ENCODE measurements at places on chromosomes 3 and 15. TPM values are rescaled to one million over a fixed set of nuclear protein-coding genes. Genes with fewer than 3 reads are reported as not detected.

DNA sequence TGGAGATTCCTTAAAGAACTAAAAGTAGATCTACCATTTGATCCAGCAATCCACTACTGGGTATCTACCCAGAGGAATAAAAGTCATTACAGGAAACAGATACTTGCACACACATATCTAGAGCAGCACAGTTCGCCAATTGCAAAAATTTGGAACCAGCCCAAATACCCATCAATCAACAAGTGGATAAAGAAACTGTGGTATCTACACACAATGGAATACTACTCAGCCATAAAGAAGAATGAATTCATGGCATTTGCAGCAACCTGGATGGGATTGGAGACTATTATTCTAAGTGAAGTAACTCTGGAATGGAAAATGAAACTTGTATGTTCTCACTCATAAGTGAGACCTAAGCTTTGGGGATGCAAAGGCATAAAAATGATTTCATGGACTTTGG, 23.8 kb downstream of the SLC7A14 start:
- DNase-seq: no peak

DNA sequence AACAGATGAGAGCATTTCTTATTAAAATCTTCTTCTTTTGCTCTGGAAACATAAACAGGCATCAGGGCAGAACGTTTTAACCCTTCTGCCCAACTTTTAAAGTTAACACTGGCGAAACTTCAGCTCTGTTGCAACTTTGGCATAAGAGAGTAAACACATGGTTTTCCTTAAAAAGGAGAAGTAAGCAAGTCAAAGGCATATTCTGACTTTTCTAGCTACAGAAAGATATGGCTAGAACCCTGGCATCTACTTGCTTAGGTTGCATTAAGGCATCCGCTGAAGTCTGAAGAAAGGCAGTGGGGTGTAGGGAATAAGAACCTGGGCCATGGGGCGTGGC, 13.3 kb upstream of the IL16 start:
- no peak for DNase-seq

DNA sequence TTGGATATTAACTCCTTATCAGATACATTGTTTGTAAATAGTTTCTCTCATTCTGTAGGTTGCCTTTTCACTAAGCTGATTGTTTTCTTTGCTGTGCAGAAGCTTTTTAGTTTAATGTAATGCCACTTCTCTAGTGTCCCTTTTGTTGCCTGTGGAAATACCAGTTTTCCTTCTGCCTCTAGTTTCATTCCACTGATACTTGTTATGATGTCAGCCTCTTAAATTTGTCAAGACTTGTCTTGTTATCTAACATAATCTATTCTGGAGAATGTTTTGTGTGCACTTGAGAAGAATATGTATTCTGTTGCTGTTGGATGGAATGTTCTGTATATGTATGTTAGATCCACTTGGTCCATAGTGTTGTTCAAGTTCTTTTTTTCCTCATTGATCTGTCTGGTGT, 18.0 kb upstream of the CEP152 start:
- DNase-seq: no peak

Gene FILIP1L
- 279 TPM for total RNA-seq

DNA sequence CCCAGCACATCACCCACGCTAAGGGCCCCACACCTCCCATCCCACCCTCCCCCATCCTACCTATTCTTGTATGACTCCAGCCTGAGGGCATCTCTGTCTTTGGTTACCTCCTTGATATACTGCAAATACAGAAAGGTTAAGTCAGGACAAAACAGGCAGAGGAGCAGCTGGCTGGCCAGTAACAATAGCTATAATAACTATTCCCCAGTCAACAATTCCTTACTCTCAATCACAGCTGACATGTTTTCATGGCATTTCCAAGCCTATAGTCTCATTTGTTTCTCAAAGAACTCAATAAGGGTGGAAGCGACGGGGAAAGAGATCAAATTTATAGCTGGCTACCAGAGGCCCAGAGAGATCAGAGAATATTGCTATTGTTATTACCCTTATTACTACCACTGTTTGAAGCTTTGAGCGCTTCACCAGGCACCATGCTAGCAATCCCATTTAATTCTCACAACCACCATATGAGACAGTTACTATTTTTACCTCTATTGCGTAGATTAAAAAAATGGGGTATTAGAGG, 93.0 kb upstream of the C2CD4B start:
- no peak for DNase-seq

GRCh38 chr15:37028625-37029296, 71.6 kb downstream of the MEIS2 start:
- no peak for DNase-seq

- no peak for DNase-seq
Measured at GRCh38 chr3:23389089-23389488, 186.0 kb downstream of the UBE2E2 start.

Gene NEO1
- 72.3 TPM for total RNA-seq

GRCh38 chr3:25433868-25434267, 5.8 kb downstream of the RARB start:
- no peak for DNase-seq

Gene CIAO2A
- 16.9 TPM for total RNA-seq

DNA sequence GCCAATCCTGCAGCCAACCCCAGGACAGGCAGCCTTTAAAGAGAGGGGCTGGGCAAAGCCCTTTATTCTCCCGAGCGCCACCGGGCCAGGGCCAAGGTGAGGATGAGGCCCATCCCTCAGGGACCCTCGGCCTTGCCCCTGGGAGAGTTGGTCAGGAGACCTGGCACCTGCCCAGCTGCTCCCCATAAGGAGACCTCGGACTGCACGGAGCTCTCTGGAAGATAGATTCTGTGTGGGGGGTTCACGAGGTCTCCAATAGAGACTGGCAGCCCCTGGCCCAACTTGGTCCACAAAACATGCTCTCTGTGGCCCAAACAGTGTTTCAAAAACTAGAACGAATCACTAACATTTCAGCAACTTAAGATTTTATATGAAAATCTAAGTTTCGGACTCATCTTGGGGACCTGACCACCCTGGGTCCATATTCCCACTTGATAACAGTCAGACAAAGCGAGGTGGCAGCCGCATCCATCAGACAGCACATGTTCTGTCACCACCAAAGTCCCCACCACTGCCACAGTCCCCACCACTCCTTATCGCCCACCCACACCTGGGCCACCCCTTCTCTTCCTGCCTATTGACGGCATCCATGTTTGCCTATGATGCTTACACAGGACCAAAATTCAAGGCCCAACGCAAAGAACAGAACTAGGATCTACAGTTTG, 114.4 kb upstream of the RPL32 start:
- DNase-seq: no peak

GRCh38 chr15:74893627-74894026, 3.8 kb downstream of the MPI start:
- DNase-seq: no peak

- DNase-seq: no peak
Measured at GRCh38 chr15:101543926-101544612, 54.6 kb upstream of the PCSK6 start.

Gene MAGI1
- 48.2 TPM for total RNA-seq

DNA sequence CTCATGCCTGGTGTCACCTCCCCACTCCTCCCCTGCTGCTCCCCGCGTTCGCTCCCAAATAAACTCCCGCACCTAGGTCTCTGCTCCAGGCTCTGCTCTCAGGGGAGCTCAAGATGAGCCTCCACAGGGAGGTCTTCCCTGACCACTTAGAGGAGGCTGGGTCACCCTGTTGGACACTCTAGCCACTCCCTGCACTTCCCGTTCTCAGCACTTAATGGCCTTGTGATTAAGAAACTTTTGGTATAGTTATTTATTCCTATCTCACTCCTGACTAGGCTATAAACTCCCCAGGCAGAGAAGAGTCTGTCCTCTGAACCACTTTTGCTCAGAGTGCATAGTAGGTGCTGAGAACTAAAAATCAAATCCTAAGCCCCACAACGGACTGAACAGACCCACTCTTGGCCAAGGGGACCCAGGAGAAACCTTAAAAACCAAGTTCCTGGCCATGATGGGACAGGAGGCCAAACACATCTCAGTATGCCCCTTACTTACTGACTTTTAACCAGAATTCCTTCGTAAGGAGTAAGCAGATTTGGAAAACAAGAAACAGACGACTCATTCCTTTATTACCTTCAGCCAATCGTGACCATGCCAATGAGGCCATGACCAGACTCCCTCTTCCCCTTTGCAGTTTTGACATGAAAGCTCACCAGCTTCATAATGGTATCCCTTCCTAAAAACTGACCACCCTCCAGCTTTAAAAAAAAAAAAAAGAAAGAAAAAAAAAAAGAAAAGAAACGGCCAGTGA, 69.0 kb upstream of the HRH1 start:
- DNase-seq: no peak

Gene DVL3
- 50.5 TPM for total RNA-seq

Gene SCN5A
- total RNA-seq: 5.4 TPM

Gene SNRPN
- 192 TPM for total RNA-seq

Gene AEN
- 36.3 TPM for total RNA-seq

- no peak for DNase-seq
Measured at GRCh38 chr15:26698555-26698954, 74.3 kb downstream of the GABRB3 start.

Gene GREM1
- 0.42 TPM for total RNA-seq

Gene RTP1
- 0.27 TPM for total RNA-seq

Gene SLCO2A1
- 7.9 TPM for total RNA-seq

Gene CLDN11
- 2.5 TPM for total RNA-seq

Gene SOX14
- total RNA-seq: not detected

GRCh38 chr3:94183551-94183950, 120.7 kb downstream of the NSUN3 start:
- DNase-seq: no peak

DNA sequence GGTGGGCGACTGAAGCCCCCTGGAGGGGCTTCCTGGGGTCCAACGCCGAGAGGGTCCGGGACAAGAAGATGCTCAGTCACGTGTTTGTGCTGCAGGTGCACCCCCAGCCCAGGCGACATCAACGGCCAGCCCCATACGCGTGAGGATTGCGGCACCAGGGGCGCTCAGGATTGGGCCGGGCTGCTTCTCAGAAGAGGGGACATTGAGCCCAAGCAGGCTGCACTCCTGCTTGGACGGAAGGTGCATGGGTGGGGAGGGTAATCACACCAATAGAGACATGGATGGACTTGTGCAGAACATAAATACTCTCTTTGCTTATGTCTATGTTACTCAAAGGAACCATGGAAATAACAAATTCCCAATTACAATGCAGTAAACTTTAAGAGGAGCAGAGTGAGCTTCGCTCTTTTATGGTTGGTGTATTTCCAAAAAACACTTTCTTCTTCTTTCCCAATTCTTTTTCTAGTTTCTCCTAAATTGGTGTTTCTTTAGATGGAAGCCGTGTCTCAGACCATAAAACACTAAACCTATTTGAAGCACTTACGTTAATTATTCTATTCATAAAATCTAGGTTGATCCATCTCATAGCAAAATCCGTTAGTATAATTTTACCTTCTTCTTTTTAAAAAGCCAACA, 182.7 kb downstream of the GOLGA6L6 start:
- DNase-seq: no peak

GRCh38 chr3:66830301-66830700, 167.8 kb upstream of the KBTBD8 start:
- no peak for DNase-seq

- no peak for DNase-seq
Measured at GRCh38 chr15:94036156-94036555, 195.2 kb upstream of the MCTP2 start.

DNA sequence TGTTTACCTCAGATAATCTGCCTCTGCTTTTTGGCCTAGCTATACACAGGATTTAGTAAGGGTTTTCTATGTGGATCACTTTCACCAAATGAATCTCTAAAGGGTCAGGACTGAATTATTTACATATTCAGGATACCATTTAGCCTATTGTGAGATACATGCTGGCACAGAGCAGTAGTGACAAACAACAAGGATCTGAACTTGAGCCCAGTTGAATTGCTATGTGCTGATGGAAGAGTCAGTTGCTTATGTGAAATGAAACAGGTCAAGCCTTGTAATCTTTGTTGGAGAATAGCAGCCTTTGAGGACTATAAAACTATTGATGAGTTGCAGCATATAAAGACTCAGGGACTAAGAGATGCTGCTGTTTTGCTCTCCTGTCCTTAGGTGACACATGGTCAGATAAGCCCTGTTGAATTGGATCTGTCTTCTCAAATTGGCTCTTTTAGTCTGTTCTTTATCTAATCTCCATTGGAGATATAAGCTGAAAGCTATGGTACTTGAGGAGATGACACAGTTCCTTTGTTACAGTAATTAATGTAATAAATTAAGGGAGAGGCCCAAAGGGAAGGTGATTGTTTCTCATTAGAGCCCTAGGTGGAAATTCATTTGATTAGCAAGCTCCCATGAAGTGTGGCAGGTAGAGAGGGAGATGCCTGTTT, 30.4 kb downstream of the ZNF609 start:
- DNase-seq: no peak

GRCh38 chr3:129888771-129889170, 4.7 kb downstream of the TMCC1 start:
- DNase-seq: no peak

- no peak for DNase-seq
Measured at GRCh38 chr3:133428552-133428951, 28.7 kb downstream of the BFSP2 start.

DNA sequence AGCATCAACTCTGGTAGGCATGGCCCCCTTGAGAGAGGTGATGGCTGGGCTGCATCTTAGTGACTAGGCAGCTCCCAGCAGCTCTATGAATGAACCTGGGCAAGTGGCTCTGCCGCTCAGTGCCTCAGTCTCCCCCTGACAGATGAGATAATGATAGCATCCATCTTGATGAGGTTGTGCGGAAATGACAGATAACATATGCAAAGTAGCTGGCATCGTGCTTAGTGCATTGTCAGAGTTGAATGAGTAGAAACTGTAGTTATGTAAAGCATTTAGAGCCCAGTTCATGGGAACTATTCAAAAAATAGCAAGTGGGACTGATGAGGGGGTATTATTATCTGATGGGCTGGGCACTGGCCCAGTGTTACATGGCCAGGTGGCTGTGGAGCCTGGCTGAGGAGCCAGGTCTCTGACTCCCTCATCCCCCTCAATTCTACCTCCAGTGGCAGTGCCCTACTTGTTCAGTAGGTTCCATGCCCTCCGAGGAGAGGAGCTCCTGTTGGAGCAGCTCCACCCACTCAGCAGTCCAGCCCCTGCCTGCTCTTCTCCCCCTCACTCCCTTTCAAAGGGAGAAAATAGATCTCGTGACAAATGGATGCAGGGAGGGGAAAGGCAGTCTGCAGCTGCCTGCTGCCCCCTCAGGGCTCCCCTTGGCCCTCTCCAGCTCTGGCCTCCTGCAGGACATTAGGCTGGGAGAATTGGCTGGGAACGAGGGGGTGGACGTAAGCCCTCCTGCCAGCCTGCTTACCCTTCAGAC, 6.6 kb downstream of the PRKCD start:
- no peak for DNase-seq

- DNase-seq: no peak
Measured at GRCh38 chr15:36966708-36967107, 133.6 kb downstream of the MEIS2 start.

Gene PODXL2
- total RNA-seq: 7.8 TPM

GRCh38 chr3:77919244-77919643, 879.3 kb downstream of the ROBO2 start:
- no peak for DNase-seq

Data from thoracic aorta (tissue), 2 donors.